ENCODE measurements at places on chromosomes 6 and 20. TPM values are rescaled to one million over a fixed set of nuclear protein-coding genes. Genes with fewer than 3 reads are reported as not detected.

DNA sequence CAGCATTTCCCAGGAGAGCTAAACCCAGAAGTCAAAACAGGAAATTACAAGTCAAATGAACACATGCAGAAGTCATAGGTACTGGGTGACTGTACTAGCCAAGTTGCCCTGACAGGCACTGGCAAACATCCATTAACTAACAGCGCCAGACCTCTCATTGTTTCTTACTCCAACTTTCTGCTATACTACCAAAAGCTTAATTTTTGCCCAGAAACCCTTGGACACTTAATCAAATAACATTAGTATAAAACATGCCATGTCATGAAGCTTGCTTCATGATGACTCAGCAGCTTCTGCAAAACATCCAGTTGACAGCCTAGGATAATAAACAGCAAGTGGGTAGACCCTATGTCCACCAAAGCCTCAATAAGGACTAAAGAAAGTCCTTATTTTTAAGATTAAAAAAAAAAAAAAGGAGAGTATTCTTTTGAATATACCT lies 3.5 kb downstream of the NUP153 start:
- H3K4me1 ChIP-seq = peaks cover 31% of the 10 kb centered on the region
- DNase-seq = no peak
- H3K27me3 ChIP-seq = no peaks in the 10 kb centered on the region
- H3K4me3 ChIP-seq = peak overlapping the region; percentile 60

- H3K27me3 ChIP-seq = peaks cover 5% of the 10 kb centered on the region
- DNase-seq = no peak
- no peaks in the 10 kb centered on the region for H3K4me1 ChIP-seq
- no peak overlapping the region for H3K27ac ChIP-seq
Measured at GRCh38 chr6:2695454-2696095, 55.1 kb downstream of the MYLK4 start.

Gene CD40
- 0.91 TPM for total RNA-seq

GRCh38 chr20:43988867-43989266 lies 74.2 kb downstream of the TOX2 start:
- no peak overlapping the region for H3K4me3 ChIP-seq
- no peak for DNase-seq
- H3K4me1 ChIP-seq = peaks cover 16% of the 10 kb centered on the region
- H3K27ac ChIP-seq = no peak overlapping the region
- H3K36me3 ChIP-seq = peaks cover 3% of the 10 kb centered on the region
- peaks cover 2% of the 10 kb centered on the region for H3K27me3 ChIP-seq

Gene BNIP5
- total RNA-seq = not detected

GRCh38 chr6:54076159-54076789 lies 35.0 kb upstream of the MLIP start:
- H3K4me3 ChIP-seq = no peak overlapping the region
- no peak overlapping the region for H3K27ac ChIP-seq
- no peak for DNase-seq
- no peaks in the 10 kb centered on the region for H3K27me3 ChIP-seq
- H3K4me1 ChIP-seq = no peaks in the 10 kb centered on the region

DNA sequence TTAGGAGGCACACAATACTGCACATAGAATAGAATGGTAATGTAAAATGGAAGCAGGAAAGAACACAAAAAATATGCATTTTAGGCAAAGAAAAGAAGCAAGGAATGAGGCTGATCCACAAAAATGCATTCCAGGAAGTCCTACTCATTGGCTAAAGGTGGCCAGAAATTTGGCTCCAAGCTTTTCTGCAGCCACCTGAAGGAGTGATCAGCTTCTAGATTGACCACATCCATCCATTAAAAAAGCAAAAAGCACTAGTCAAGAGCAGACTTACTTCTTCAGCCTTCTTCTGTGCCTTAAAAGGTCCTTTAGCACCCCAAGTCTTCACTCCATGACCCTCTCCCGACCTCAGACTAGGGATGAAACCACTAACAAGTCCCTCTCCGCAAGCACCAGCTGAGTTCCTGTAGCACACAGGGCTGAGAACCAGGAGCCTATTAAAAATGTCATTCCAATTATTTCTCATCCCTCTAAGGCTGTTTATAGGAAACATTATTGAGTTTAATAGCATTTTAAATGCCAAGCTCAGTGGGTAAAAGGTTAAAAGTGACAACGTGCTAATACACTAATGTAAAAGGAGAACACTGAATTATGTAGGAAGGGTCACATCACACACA lies 36.5 kb downstream of the TRAM2 start:
- H3K4me1 ChIP-seq = peaks cover 44% of the 10 kb centered on the region
- no peak overlapping the region for H3K4me3 ChIP-seq
- no peak for DNase-seq
- H3K36me3 ChIP-seq = peaks cover 3% of the 10 kb centered on the region

DNA sequence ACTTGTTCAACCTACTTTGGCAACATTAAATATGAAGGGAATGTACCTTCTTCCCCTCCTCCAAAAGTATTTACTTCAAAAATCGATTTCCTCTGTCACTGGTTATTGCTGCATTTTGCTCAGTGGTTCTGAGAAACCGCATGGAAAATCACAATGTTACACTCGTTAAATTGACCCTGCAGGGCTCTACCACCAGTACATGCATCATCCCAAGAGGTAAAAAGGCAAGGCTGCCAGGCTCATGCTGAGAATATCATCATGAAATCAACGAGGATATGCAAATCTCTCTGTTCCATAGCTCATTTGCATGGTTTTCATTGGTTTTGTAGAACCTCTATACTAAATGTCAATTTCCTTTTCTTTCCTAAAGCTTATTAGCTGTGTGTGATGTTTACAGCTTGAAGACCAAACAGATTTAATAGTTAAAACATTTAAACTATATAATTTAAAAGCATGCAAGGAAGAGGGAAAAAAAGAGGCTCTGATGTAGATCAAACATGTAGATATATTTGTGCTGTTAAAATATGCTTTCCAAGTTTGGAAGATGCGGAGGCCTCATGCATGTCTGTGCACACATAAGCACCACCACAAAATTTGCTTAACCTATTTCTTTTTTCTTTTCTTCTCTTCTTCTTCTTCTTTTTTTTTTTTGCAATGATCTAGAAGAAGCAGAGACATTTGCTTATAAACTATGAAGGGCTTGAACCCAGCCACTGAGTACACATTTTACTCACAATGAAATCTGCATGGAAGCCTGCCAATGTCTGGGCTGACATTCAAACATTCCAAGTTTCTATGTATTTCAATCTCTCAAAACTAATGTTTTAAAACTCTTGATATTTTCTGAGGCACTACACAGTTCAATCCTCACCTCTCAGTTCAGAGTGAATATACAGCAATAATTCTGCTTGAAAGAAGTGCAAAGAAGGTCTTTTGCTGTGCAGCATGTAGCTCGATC lies 194.0 kb downstream of the GMPR start:
- H3K27me3 ChIP-seq = no peaks in the 10 kb centered on the region
- no peak overlapping the region for H3K4me3 ChIP-seq
- H3K4me1 ChIP-seq = peaks cover 50% of the 10 kb centered on the region
- DNase-seq = no peak

- H3K4me1 ChIP-seq = peaks cover 35% of the 10 kb centered on the region
- peak overlapping the region; percentile 9 for H3K4me3 ChIP-seq
- no peaks in the 10 kb centered on the region for H3K27me3 ChIP-seq
- H3K36me3 ChIP-seq = peaks cover 14% of the 10 kb centered on the region
Measured at GRCh38 chr20:35768731-35769664, 2.8 kb upstream of the PHF20 start.

Gene CST9L
- total RNA-seq = not detected

Gene VWA7
- 5.9 TPM for total RNA-seq

GRCh38 chr6:134622382-134623173 lies 304.7 kb upstream of the SGK1 start:
- H3K4me3 ChIP-seq = no peak overlapping the region
- no peaks in the 10 kb centered on the region for H3K36me3 ChIP-seq
- no peak for DNase-seq

DNA sequence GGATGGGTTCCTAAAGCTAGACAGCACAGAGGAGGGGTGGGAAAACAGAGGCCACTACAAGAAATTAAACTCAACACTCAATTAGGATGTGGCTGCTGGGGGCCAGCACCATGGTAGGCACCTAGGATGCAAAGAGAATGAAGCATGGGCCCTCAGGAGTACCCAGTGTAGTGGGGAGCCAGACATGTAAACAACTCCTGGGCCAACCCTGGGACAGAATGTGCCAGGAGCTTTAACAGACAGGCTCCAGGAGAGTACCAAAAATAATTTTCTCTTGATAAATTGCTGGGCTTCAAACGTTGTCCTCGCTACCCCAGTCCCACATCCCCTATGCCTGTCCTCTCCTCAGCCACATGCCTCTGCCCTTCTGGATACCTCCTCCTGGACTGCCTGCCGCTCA lies 1.7 kb downstream of the TMEM151B start:
- no peak overlapping the region for H3K4me3 ChIP-seq
- H3K27me3 ChIP-seq = peaks cover 57% of the 10 kb centered on the region
- DNase-seq = no peak
- H3K36me3 ChIP-seq = no peaks in the 10 kb centered on the region

GRCh38 chr6:25415274-25415673 lies 136.1 kb downstream of the CARMIL1 start:
- H3K27me3 ChIP-seq = peaks cover 3% of the 10 kb centered on the region
- peaks cover 12% of the 10 kb centered on the region for H3K4me1 ChIP-seq
- no peak overlapping the region for H3K4me3 ChIP-seq
- no peak for DNase-seq

GRCh38 chr6:145015739-145016558 lies 719.4 kb downstream of the EPM2A start:
- peaks cover 47% of the 10 kb centered on the region for H3K4me1 ChIP-seq
- no peaks in the 10 kb centered on the region for H3K27me3 ChIP-seq
- peak; percentile 14 for DNase-seq
- H3K27ac ChIP-seq = peak overlapping the region; percentile 70
- peaks cover 3% of the 10 kb centered on the region for H3K36me3 ChIP-seq

DNA sequence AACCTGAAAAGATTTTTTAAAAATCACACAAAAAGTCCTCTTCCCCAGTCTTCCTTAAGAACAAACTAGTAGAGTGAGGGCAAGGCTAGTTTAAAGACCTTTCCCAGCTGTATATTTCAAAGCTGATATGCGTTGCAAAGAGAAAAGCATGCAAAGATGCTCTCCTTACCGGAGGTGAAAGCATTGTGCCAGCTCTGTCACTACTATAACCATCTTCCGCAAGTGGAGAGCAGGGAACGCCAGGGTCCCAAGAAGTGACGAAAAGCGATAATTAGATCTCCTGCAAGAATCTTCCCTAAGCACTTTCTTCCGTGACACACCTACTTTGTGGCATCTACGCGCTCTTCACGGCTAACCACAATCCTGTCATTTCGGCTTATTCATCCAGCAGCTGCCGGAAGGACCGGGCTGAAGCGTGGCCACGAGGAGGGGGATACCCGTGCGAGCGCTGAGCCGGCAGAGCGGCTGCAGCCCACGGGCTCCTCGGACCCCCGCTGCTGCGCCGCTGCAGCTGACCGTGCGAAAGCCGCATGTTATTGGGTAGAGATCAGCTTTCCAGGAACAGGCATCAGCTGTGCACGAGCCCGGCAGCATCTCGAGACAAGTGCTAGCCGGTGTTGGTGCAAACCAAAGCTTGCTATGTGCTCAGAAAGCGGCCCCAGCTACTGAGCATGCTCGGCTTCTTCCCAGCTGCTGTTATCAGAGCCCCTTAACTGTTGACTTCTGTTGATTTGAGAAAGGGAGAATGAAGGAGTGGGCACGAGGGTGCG lies 57.2 kb upstream of the ARHGAP18 start:
- peaks cover 64% of the 10 kb centered on the region for H3K27me3 ChIP-seq
- peak; percentile 68 for DNase-seq
- peaks cover 27% of the 10 kb centered on the region for H3K4me1 ChIP-seq
- peak overlapping the region; percentile 81 for H3K4me3 ChIP-seq
- H3K36me3 ChIP-seq = no peaks in the 10 kb centered on the region
- no peak overlapping the region for H3K27ac ChIP-seq

GRCh38 chr6:66199171-66199570 lies 492.1 kb upstream of the EYS start:
- no peak overlapping the region for H3K27ac ChIP-seq
- H3K4me1 ChIP-seq = no peaks in the 10 kb centered on the region
- no peak for DNase-seq
- H3K4me3 ChIP-seq = no peak overlapping the region
- H3K27me3 ChIP-seq = no peaks in the 10 kb centered on the region

DNA sequence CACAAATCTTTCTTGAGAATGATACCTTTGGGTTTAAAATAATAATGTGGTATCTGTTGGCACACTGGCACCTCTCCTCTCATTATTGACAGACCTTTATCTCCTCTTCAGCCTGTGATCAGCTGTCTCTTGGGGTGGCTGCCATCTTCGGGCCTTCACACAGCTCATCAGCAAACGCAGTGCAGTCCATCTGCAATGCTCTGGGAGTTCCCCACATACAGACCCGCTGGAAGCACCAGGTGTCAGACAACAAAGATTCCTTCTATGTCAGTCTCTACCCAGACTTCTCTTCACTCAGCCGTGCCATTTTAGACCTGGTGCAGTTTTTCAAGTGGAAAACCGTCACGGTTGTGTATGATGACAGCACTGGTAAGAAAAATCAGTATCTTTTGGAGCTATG lies 232.8 kb downstream of the GRIK2 start:
- H3K36me3 ChIP-seq = no peaks in the 10 kb centered on the region
- DNase-seq = no peak
- no peaks in the 10 kb centered on the region for H3K4me1 ChIP-seq
- H3K27me3 ChIP-seq = no peaks in the 10 kb centered on the region
- no peak overlapping the region for H3K27ac ChIP-seq

Gene E2F1
- 63.8 TPM for total RNA-seq

DNA sequence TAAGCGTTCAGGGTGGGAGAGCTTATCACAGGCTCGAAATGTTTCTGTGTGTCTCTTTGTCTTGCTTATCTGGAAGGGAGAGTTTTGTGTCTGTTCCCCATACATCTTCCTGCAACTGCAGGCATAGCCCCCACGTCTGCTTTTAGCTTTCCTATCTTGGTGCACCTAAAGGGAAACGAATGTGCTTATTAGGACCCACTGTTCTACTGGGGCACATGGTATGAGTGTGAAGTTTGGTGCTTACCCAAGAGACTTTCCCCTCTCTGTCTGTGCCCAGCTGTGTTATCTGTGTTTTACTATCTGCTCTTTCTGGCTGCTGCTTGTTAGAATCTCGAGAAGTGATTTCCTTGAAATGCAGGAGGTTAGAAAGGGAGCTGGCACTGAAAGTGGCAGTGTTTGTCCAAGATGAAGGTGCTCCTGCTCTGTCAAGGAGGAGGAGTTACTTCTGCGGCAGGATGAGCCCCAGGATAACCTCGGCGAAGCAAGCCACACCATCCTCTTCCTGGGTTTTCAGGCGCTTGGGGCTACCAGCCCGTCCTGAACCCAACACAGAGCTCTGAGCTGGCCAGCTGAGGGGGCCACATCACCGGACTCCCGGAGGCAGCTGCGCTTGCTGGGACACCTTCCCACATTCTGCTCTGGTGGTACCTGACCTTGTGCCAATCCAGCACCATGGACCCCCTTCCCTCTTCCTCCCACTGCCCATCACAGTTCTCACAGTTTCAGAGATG lies 23.4 kb downstream of the DYNLT1 start:
- H3K27me3 ChIP-seq = no peaks in the 10 kb centered on the region
- no peak for DNase-seq
- peaks cover 71% of the 10 kb centered on the region for H3K36me3 ChIP-seq
- peaks cover 21% of the 10 kb centered on the region for H3K4me1 ChIP-seq

DNA sequence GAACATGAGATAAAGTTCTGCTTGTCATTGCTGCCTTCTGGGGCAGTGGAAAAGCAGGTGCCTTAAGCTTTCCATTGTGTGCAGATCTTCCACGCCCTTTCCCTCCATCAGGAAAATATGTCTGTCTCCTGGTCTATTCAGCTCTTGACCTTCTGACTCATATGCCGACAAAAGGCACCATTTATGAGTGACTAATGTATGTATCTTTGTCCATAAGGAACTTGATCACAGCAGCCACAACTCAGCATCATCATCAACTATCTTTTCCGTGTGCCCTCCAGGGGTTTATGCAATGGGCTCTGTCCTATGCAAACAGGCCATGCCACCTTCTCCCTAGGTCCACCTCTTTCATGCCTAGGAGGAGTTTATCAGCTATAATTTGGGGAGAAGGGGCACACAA lies 102.7 kb upstream of the QKI start:
- no peak for DNase-seq
- no peak overlapping the region for H3K27ac ChIP-seq
- H3K27me3 ChIP-seq = peaks cover 2% of the 10 kb centered on the region
- H3K4me1 ChIP-seq = no peaks in the 10 kb centered on the region
- H3K4me3 ChIP-seq = no peak overlapping the region

All from activated T-helper 2 cell treated with anti-CD3 and anti-CD28 coated beads, Interferon-gamma antibody, Interleukin-2, Interleukin-4, amounts not matched to agents 10 μg/mL and 5 μg/mL and 100 μg/mL, durations not matched to agents 14 hours and 24 hours and 36 hours (primary cell).